IPS DF 6.9 (cell line): ENCODE measurements at places on chromosomes 7 and 10.
A peak's percentile ranks its signal among the peaks of the same experiment; 100 is the strongest.

- H3K27me3 ChIP-seq: peaks cover 1% of the 10 kb centered on the region; the same call in 1 of the 2 replicates
- no peak overlapping the region for H3K4me3 ChIP-seq
- no peak overlapping the region for H3K27ac ChIP-seq
- peak; percentile 47 for DNase-seq
- H3K36me3 ChIP-seq: no peaks in the 10 kb centered on the region
- H3K4me1 ChIP-seq: peaks cover 4% of the 10 kb centered on the region; the same call in 1 of the 2 replicates
Measured at GRCh38 chr7:115005953-115006352, 84.1 kb downstream of the MDFIC start.

- H3K4me1 ChIP-seq: no peaks in the 10 kb centered on the region
- DNase-seq: no peak
- no peaks in the 10 kb centered on the region; the same call in 1 of the 2 replicates for H3K36me3 ChIP-seq
- H3K27me3 ChIP-seq: no peaks in the 10 kb centered on the region
- no peak overlapping the region for H3K4me3 ChIP-seq
- no peak overlapping the region for H3K27ac ChIP-seq
Measured at GRCh38 chr10:132687893-132688579, 97.9 kb downstream of the NKX6-2 start.

DNA sequence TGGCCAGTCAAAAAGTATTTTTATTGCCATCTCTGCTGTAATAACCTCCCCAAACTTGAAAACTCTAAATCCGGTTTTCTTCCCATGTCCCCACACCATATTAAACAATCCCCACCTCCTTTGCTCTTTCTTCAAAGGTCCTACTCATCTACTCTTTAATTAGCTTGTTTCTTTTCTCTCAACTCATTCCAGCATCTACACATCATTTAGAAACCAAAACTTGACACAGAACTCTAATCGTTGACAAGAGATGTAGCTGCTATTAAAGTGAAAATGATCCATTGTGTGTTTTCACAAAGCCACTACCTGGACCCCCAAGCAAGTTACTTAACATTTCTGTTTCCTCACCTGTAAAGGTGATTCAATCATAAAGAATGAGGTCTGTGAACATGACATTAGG is 436.3 kb upstream of the NPVF start:
- H3K4me1 ChIP-seq: no peaks in the 10 kb centered on the region
- H3K27ac ChIP-seq: no peak overlapping the region
- no peaks in the 10 kb centered on the region for H3K27me3 ChIP-seq
- H3K36me3 ChIP-seq: no peaks in the 10 kb centered on the region

- 0 out of 2 replicates have a peak, but pooled peaks cover 1% of the 10 kb centered on the region for H3K4me1 ChIP-seq
- no peaks in the 10 kb centered on the region for H3K27me3 ChIP-seq
- H3K36me3 ChIP-seq: no peaks in the 10 kb centered on the region
- no peak overlapping the region for H3K27ac ChIP-seq
- no peak for DNase-seq
Measured at GRCh38 chr10:48495282-48496045, 109.4 kb downstream of the ARHGAP22 start.

DNA sequence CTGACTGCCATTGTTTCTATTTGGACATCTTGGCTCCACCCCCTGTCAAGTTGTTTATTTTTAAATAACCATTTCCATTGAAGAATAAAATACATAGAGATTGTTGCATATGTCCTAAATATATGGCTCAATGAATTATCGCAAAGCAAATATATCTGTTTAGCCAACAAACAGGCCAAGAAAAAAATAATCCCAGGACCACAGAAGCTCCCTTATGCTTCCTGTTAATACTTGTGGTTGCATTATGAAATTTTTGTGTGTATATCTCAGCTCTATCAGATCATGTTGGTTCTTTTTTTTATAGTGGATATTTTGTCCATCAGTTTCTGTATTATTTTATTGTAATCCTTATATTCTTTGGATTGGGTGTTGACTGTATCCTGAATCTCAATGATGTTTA is 53.4 kb upstream of the CYP2C8 start:
- no peak overlapping the region for H3K4me3 ChIP-seq
- no peaks in the 10 kb centered on the region for H3K4me1 ChIP-seq
- no peaks in the 10 kb centered on the region; the same call in 1 of the 2 replicates for H3K36me3 ChIP-seq
- H3K27me3 ChIP-seq: no peaks in the 10 kb centered on the region
- no peak overlapping the region for H3K27ac ChIP-seq

DNA sequence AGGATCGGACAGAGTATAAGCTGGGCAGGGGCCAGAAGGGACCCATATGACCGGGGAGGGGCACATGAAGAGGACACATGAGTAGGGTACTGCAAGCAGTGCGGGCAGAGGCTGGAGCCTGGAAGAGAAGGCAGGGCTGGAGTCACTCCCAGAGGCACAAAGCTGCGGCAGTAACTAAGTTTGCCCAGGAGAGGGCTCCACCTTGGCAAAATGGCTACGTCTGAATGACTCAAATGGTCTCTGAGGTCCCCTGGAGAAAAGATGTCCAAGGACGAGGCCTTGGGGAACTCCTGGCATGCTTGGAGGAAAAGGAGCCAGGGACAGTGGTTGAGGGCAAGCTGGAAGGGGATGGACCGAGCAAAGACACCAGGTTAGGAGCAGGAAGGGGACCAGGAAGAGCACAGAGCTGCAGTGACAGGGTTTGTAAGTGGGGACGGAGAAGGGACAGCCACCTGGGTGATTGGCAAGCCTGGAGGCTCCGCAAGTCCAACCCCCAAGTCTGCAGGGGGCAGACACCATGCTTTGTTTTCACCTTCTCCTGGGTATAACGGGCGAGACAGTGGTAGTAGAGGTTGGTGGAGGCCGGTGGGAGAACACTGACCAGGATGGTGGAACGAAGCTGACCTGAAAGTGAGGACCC is 43.1 kb upstream of the LBX1 start:
- peak; percentile 86 for DNase-seq
- no peaks in the 10 kb centered on the region for H3K36me3 ChIP-seq
- no peak overlapping the region for H3K4me3 ChIP-seq
- no peak overlapping the region for H3K27ac ChIP-seq

DNA sequence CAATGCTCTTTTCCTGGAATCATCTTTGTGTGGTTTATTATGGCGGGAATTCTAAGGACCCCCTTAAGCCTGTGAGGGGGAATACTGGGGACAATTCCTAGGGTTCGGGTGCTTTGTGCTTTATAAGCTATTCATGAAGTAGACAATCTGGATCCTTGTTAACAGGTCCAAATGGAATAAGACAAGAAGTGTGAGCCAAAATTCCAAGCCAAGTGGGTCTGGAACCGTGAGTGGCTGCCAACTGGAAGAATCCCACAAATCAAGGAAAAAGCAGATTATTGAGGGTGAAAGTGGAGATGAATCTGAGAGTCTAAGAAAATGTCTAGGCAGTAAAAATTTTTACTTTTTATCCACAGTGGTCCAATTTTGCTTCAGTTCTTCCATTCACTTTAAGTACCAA is 136.8 kb downstream of the MDFIC start:
- no peaks in the 10 kb centered on the region for H3K36me3 ChIP-seq
- no peaks in the 10 kb centered on the region for H3K4me1 ChIP-seq
- DNase-seq: no peak
- no peak overlapping the region for H3K4me3 ChIP-seq
- no peak overlapping the region for H3K27ac ChIP-seq
- H3K27me3 ChIP-seq: no peaks in the 10 kb centered on the region

- DNase-seq: no peak
- no peak overlapping the region for H3K4me3 ChIP-seq
- H3K27ac ChIP-seq: no peak overlapping the region
- 0 out of 2 replicates have a peak, but pooled peaks cover 1% of the 10 kb centered on the region for H3K4me1 ChIP-seq
Measured at GRCh38 chr7:82114237-82114636, 329.3 kb downstream of the CACNA2D1 start.

GRCh38 chr7:31767686-31768358 is 80.8 kb downstream of the PPP1R17 start:
- H3K4me1 ChIP-seq: no peaks in the 10 kb centered on the region
- H3K36me3 ChIP-seq: no peaks in the 10 kb centered on the region
- H3K4me3 ChIP-seq: no peak overlapping the region
- peaks cover 66% of the 10 kb centered on the region for H3K27me3 ChIP-seq
